Ascending aorta (tissue), 2 donors: ENCODE measurements at places on chromosomes 12 and 14. TPM values are rescaled to one million over a fixed set of nuclear protein-coding genes. Genes with fewer than 3 reads are reported as not detected.

DNA sequence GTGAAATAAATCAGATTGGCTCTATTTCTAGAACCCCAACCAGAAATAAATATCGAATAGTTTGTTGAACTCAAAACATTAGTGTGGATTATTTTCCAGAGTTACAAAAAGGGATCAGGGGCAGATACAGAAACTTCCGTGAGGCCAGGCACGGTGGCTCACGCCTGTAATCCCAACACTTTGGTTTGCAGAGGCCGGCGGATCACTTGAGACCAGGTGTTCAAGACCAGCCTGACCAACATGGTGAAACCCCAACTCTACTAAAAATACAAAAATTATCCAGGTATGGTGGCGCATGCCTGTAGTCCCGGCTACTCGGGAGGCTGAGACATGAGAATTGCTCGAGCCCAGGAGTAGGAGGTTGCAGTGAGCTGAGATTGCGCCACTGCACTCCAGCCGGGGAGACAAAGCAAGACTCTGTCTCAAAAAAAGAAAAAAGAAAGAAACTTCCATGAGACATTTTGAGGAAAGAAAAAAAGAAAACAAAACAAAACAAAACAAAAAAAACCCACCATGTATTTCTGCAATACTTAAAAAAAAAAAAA, 2.1 kb downstream of the FBXO21 start:
- DNase-seq, result no peak

Gene NANOG
- not detected for total RNA-seq

GRCh38 chr14:26180221-26180620, 417.6 kb downstream of the NOVA1 start:
- no peak for DNase-seq

DNA sequence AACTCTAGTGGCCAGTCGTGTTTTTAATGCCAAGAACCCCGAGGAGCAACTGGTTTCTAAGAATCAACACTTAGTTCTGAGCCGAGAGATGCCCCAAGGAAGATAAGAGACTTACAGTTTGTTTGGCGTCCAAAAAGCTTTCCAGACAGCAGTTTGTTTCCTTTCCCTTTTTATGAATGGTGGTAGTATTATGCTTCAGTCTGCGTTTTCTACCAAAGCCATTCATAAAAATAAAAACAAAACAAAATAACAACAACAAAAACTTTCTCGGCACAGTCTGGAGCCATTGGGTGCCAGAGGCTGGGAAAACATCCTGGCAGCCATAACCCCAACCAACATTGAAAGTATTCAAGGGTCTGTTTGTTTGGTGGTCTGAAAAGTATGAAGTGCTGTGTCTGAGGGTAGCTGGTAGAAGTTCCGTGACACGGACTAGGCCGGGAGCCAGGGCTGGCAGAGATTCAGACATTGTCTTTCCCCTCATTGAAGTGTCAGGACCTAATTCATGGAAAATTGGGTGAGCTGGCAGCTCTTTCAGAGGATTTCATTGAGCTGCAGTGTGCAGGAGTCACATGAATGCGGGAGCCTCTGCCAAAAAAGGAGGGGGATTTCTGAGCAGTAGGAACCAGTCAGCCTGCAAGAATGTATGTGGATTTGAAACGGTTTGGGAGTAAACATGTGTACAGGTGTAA, 124.2 kb downstream of the HMGA2 start:
- no peak for DNase-seq

- DNase-seq, result no peak
Observed at GRCh38 chr14:105883066-105884005, 357.0 kb downstream of the TMEM121 start.

- no peak for DNase-seq
Observed at GRCh38 chr12:122928404-122929147, 32.7 kb upstream of the VPS37B start.

GRCh38 chr12:50190859-50191258, 23.7 kb upstream of the CERS5 start:
- DNase-seq, result no peak

- no peak for DNase-seq
Observed at GRCh38 chr12:45409966-45410365, 194.1 kb downstream of the ANO6 start.

Gene TDP1
- 9.4 TPM for total RNA-seq

DNA sequence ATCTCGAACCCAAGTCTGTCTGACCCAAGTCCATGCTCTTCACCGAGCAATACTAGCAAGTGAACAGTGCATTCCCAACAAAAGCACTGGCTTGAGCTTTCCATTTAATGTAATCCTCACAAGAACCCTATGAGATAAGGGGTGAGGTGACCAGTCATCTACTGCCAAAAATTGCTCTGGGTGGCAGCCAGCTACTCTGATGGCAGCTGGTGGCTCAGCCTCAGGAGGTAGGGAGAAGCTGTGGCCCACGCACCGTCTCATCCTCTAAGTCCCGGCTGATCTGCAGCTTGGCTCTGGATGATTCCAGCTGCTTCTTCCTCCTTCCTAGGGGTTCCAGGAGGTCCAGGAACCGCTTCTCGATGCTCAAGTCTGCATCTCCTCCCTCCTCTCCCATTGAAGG, 75.2 kb downstream of the PLEKHG3 start:
- no peak for DNase-seq

Gene TSHR
- not detected for total RNA-seq

Gene PIWIL1
- total RNA-seq, result not detected

DNA sequence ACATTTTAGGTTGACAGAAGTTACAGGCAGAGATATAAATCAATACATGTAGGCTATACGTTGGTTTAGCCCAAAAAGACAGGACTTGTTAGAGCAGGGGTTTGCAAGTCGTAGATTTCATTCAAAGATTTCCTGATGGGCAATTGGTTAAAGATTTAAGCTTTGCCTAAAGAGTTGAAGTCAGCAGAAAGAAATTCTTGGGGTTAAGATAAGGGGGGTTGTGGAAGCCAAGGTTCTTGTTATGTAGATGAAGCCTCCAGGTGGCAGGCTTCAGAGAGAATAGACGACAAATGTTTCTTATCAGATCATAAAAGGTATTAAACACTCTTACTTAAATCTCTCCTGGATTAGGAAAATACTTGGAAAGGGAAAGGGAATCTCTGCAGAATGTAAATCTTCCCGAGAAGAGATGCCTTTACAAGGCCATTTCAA, 510.8 kb downstream of the TMTC2 start:
- DNase-seq, result no peak

DNA sequence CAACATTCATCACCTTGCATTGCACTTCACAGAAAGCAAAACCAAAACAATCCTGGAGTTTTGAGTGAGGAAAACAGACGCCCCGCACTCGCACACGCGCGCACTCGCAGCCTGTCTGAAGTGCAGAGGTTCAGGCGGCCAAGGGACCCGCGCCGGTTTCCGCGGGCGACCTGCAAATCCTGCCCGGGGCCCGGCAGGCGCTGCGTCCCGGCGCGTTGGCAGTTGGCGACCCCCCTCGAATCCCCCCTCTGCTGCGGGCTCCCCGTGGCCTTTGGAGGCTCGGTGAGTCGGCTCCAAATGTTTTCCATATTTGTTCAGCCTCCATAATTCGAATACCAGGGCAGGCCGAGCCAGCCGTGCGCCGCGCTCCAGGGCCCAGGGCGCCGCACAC, at the start of gene SSPN:
TSS of gene SSPN (plus strand) at position 324 of the 391 bp plus-strand sequence. CDS start 100 bp downstream, outside the sequence.
- peak; percentile 87 for DNase-seq

DNA sequence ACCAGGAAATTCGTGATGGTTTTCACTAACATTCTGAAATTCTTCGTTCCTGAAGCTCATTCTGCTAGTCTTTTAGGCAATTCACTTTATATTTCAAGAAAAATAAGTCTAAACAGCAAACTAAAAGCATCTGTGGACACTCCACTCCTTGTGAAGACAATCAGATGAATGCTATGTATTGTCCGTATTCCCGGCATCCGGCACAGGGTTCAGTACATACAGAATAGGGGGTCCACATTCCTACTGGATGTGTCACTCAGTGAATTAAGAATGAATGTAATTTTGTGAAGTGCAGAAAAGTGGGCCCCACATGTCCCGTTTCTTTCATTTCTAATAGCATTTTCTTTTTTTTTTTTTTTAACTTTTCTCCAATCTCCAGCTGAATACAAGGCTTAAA, 241.3 kb downstream of the GRIN2B start:
- DNase-seq, result no peak

Gene RFX4
- not detected for total RNA-seq

DNA sequence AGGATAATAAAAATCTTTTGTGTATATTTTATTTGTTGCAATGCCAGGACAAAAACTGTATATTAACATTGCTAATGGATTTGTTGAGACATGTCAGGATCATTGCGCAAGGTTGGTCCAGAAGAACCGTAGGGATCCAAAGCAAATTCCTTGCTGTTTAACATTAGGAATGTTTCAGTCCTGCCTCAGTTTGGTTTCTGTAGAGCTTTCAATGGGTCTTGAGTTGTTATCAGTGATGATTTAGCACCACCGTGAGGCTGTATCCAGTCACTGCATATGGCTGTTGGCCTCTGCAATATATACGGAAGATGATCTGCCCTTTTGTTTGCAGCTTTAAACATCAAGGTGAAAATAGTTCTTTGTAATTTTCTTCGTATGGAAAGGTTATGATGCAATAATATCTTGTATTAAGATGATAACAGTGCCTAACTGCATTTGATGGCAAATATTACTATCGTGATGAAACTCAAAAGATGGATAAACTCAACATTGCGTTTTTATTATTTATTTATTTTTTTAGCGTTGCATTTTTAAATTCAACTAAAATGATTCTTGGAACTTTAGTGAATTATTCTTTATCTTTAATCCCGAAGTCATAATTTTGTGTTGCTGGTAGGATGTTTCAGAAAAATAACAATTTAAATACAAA, 231.2 kb downstream of the AKAP6 start:
- DNase-seq, result no peak

DNA sequence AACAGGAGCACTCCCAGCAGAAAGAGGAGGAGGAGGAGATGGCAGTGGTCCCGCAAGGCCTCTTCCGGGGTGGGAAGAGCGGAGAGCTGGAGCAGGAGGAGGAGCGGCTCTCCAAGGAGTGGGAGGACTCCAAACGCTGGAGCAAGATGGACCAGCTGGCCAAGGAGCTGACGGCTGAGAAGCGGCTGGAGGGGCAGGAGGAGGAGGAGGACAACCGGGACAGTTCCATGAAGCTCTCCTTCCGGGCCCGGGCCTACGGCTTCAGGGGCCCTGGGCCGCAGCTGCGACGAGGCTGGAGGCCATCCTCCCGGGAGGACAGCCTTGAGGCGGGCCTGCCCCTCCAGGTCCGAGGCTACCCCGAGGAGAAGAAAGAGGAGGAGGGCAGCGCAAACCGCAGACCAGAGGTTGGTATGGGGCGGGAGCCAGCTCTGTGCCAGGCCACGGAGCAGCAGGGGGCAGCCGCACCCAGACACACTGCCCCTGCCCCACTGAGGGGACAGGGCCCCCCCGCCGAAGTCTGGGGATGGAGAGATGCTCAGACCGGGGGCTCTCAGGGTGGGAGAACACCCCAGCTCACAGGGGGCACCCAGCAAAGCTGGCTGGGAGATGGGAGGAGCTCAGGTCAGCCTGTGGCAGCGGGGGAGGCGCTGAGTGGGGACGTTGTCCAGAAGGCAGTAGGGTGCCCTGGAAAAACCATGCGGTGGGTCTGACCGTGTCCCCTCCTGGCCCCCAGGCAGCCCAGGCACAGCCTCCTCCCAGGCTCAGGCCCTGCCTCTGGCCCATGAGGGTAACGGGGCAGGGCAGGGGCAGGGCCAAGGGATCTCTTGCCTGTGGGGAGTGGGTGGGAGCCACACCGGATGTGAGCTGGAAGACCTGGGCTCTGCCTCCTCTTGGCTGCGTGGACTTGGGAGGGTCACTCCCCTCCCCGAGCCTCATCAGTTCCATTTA, 9.8 kb downstream of the CHGA start:
- DNase-seq, result no peak

DNA sequence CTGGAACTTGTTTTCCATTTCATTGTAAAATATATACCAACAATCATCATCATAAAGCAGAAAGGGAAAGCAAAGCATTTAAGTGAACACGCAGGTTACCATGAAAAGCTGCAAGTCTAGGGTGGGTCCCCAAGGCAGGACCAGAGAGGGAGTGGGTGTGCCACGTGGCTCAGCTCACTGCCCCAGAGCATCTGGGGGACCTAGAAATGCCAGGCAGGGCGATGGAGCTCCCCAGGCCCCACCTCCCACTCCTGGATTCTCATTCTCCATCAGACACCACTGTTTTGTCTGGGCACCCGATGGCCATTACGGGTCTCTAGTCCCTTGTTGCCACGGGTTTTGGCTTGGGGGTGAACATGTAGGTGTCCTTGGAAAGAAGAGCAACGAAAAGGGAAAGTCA, 34.7 kb downstream of the BCL11B start:
- DNase-seq, result no peak
